ENCODE measurements at places on chromosomes 3 and 15.

DNA sequence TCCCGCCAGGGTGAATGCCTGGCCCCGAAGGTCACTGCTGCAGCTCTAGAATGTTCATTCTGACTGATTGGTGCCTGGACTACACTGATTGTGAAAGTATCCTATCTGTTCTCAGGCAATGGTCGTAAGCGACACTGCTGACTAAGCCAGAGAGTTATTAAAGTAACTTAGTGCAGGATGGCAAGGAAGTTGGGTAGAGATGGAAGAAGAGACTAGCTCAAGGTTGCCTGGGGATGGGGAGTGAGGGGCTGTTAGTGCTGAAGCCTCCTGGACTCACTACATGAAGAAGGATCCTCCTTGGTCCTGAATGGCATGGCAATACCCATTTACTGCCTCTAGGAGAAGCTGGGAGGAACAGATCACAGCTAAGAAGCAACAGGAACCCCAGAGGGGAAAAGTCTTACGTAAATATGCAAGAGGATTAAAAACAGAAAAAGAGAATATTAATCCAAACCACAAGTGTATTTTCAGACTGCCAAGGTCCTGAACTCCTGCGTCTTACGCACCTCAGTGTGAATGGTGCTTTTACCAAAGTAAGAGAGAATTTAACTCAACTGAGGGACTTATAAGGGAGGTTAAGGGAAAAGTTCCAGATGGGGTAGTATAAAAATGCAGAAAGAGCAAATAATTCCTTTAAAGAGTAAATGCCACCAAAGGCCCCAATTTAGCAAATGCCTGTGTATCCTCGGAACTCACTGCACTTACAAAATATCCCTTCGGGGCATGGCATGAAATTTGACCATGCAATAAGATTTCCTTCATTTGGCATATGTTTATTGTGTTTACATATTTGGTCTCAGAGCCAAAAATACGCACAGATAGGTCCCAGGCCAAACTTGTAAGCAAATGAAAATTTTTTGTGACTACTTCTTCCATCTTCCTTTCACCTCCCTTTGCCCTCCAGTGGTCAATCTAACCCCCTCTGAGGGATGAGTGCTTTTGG lies 64.0 kb upstream of the DGKG start:
- DNase-seq, result no peak

DNA sequence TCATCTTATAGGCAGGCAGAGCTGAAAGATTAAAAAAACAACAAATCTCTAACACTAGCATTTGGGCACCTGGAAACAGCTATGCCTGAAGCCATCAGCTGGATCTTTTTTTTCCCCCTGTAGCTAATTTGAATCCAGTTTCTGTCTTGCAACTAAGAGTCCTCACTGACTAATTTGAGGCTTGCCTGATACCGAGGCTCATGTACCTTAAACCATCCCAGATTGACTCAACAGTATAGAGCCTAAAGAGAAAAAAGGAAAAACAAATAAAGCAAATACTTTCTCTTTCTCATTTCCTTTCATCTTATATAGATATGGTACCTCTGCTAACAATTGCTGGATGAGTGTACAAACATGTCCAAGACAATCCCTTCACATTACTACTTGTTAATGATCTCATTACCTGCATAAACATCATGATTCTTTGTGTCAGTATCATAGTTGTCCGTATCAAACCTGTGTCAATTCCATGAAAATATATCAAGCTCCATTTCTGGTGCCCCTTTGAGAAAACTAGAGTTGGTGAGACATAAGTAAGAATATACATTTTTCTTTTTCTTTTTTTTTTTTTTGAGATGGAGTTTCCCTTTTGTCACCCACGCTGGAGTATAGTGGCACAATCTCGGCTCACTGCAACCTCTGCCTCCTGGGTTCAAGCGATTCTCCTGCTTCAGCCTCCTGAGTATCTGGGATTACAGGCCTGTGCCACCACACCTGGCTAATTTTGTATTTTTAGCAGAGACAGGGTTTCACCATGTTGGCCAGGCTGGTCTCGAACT lies 43.1 kb downstream of the BHLHE40 start:
- no peak for DNase-seq

GRCh38 chr3:17491601-17492000 lies 250.8 kb downstream of the TBC1D5 start:
- DNase-seq, result no peak

DNA sequence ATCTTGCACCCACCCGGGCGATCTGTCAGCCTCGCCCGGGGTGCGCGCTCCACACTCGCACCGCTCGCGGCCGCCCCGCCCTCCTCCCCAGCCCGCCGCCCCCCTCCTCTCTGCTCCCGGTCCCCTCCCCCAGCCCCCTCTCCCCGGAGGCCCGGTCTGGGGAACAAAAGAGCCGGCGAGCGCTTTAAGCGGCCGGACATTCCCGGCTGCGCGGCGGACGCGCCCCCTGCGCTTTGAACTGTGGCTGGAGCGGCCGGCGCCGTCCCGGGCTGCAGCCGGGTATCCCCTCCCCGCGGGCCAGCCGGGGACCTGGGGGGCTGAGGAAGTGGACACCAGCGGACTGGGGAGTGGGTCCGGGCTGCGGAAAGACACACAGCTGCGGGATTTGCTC lies at the start of gene IGDCC3:
IGDCC3 (minus strand) TSS at position 27 of the 391 bp plus-strand sequence. CDS start 214 bp downstream, outside the sequence.
- DNase-seq, result no peak

GRCh38 chr3:158420654-158421396 lies 150.2 kb upstream of the MLF1 start:
- DNase-seq, result no peak

- no peak for DNase-seq
These were observed 184.8 kb upstream of the CTDSPL start for GRCh38 chr3:37676885-37677284.

GRCh38 chr3:142997330-142997729 lies 4.0 kb upstream of the U2SURP start:
- no peak for DNase-seq

- DNase-seq, result no peak
These were observed 6.9 kb downstream of the NCEH1 start for GRCh38 chr3:172704001-172704400.

DNA sequence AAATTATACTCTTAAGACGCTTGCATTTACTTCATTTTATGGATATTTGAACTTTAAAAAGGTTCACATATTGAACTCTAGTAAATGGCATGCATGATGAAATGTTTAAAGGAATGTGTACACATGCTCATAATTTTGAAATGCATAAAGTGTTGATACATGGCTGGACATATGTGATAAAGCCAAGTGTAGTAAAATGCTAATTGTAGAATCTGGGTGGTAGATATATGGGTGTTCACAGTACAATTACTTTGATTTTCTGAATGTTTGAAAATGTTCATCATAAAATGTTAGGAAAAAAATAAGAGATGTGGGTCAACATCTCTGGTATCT lies 4.2 kb upstream of the EFHB start:
- no peak for DNase-seq

GRCh38 chr15:39781967-39782302 lies 706 bp downstream of the FSIP1 start:
- no peak for DNase-seq

DNA sequence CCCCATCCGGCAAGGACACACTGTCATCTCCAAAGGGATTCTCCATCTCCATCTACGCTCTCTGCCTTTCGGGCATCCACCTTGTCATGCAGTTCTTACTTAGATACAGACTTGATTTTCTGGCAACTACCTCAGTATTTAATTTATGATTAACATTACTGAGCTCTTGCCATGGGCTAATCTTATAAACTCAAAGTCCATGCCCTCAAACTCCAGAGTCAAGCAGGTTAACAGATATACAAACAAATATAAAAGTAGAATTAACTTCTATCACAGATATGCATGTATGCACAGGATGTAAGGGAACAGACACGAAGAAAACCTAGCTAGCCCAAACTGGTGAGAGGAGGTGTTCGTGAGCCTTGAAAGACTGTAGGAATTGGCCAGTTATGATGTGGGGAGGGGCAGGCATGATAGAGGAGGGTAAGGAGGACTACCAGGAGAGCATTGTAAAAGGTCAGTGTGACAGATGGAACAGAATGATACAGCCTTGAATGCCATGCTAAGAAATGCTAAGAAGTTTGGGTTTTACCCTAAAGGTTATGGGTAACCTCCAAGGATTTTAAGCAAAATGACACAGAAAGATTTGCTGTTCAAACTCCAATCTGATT lies 334.3 kb downstream of the ULK4 start:
- DNase-seq, result no peak

DNA sequence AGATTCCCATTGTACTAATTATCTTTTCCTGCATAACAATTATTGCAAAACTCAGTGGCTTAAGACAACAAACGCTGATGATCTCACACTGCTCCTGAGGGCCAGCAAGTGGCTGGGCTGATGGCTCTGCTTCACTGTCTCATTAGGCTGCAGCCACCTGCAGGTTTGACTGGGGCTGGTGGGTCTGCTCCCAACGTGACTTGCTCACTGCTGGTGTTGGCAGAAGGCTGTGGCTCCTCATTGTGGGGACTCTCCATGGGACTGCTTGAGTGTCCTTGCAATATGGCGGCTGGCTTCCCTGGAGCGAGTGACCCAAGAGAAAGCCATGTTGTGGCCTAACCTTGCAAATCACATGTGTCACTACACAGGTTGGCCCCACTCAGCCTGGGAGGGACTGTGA lies 71.1 kb downstream of the PLXNA1 start:
- no peak for DNase-seq

DNA sequence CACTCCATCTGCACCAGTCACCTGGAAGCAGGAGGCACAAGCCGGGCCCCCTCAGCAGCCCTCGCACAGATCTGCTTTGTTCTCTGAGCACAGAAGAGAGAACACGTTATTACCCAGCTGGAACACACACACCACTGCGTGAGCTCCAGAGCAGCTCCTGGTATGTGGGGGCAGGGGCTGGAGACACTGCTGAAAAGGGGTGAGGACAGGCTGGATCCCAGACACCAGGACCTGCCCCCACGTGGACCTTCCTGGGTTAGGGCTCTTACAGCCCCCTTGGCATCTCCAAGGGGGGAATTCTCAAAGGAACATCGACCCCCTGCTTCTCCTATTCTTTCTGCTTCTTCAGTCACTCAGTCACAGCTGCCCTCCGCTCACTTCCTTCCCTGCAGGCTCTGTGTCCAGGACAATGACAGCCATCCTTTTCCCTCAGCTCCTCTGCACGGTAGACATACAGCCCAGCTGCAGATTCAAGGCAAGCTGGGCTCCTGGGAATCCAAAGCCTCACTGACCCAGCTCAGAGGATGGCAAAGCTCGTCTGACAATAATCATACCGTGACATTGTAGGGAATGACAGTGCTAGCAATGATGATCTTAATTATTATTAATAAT lies 33.7 kb downstream of the PRR20G start:
- no peak for DNase-seq

DNA sequence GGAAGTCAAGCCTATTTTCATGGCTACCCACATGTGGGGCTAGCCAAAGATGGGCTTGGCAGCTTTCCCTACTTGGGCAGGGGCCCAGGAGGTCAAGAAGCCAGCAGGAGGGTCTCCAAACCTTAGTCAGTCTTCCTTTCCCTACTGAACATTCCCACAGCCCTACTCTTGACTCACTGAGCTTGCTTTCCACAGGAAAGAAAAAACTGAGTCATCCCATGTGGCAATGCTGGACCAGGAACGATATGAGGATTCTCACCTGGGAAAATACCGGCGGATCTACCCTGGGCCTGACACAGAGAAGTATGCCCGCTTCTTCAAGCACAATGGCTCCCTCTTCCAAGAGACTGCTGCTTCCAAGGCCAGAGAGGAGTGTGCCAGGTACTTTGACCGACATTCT lies 3.7 kb upstream of the NGRN start:
- no peak for DNase-seq

DNA sequence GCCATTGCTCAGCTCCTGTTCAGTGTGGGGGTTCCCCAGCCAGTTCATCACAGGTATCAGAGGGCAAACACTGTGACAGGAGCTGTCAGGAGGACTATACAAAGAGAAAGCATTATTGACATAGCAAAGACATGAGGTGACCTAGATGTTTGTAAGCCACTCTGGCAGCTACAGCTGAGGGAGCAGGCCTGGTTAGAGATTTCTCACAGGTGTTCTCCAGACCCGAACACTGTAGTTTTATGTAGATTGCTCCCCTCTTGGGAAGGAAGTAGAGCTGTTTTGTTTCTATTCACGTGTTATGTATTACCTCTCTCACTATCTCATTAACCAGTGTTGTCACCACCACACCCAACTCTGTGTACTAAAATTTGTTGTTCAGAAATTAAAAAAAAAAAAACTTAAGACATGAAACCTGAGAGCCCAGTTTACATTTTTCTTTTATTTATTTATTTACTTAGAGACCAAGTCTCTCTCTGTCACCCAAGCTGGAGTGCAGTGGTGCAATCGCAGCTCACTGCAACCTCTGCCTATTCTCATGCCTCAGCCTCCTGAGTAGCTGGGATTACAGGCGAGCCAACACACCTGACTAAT lies 123.7 kb downstream of the RBPMS2 start:
- no peak for DNase-seq
